Ecto neural progenitor cell (in vitro differentiated cells): ENCODE measurements at places on chromosomes 11 and 22.

- no peak for DNase-seq
Measured at GRCh38 chr11:64185175-64185692, 737 bp upstream of the STIP1 start.

GRCh38 chr22:48901324-48901723 lies 926.3 kb downstream of the BRD1 start:
- no peak for DNase-seq

GRCh38 chr11:112811783-112812182 lies 149.4 kb upstream of the NCAM1 start:
- DNase-seq = no peak

DNA sequence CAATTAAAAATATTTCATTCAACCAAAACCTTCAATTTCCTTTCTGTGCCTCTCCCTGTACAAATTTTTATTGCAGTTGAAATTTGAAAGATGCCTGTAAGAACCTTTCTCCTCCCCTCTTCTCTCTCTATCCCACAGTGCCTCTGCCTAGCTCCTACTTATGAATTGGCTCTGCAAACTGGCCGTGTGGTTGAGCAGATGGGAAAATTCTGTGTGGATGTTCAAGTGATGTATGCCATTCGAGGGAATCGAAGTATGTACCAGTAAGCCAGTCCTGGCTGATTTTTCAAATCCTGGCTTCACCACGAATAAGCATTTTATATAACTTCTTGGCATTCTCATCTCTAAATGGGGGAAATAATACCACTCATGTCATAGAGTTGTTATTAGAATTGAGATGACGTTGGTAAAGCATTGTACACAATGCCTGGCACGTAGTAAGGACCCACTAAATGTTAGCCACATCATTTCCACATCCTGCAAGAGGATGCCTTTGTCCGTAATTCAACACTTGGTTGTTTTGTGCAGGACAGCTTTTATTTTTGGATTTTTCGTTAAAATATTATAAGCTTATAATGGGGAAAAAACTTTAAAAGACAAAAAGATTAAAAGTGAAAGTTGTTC lies 6.0 kb downstream of the DDX25 start:
- DNase-seq = no peak

DNA sequence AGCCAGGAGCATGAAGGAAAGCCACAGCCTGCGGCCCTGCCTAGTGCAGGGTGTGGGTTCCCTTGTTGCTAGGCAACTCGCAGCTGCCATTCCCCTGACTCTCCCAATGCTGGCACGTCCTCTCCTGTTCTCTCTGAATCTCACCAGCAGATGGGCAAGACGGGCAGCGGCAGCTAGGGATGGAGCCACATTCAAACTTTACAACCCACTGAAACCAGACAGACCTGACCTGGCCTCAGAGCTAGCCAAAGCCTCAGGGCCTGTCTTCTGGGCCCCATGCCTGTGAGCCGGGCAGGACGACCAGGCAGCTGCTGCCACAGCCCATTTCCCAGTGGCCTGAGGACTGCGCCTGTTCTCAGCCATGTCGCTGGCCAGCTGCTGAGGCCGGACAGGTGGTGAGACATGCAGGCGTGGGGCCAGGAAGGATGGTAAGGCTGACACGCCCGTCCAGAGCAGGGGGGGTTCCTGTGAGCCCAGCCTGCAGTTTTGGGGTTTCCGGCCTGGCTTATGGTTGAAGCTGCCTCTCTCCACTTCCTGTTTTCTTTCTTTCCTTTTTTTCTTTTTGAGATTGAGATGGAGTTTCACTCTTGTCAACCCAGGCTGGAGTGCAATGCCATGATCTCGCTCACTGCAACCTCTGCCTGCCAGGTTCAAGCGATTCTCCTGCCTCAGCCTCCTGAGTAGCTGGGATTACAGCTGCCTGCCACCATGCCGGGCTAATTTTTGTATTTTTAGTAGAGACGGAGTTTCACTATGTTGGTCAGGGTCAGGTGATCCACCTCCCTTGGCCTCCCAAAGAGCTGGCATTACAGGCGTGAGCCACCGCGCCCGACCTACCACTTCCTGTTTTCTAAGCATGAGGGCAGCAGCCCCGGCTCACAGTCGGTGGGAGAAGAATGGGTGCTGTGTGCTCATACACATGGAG lies 4.1 kb downstream of the SUN2 start:
- DNase-seq = no peak

DNA sequence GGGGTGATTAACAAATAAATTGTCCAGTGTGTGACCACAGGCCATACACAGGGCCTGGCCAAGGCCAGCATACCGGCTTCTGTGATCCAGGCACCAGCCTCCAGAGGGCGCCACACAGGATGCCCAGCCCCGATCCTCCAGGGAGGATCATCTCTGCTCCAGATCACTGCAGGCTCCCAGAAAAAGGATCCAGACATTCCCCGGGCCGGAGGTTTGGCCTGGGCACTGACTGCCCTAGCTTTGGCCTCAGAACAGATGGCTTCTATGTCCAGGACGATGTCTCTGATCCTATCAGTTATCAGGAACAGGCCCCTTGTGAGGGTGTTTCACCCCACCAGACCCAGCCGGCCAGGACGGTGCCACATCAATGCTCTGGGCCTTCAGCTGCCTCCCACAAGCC lies 74.5 kb upstream of the LMO1 start:
- DNase-seq = peak; percentile 85

- no peak for DNase-seq
Measured at GRCh38 chr11:119779195-119780071, 50.4 kb upstream of the NECTIN1 start.

DNA sequence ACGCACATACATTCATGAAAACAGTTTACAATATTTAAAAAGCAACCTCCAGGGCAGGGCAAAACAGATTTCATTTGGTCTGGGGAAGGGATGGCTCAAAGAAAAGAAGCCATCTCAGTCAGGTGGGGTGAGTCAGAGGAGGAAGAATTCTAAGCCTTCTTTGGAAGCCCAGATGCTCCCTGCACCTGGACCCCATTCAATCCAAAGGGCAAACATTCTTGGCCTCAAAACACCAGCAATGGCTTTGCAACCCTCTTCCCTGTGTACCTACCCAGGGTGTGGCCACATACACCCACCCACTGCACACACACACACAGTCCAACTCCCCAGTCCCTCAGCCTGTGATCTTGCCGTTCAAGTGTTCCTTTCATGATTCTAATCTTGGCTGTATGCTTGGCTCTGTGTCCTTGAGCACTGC lies 2.0 kb downstream of the KCNE3 start:
- DNase-seq = no peak

- no peak for DNase-seq
Measured at GRCh38 chr11:6656936-6657335, 1.3 kb upstream of the DCHS1 start.

GRCh38 chr11:626475-627307 lies at the start of gene SCT:
SCT (minus strand) TSS chr11:627181; CDS start chr11:627143, 38 bp downstream.
- peak; percentile 55 for DNase-seq

GRCh38 chr22:27844656-27845591 lies 43.4 kb upstream of the MN1 start:
- DNase-seq = no peak

- DNase-seq = no peak
Measured at GRCh38 chr11:111598559-111598958, 3.7 kb upstream of the SIK2 start.

DNA sequence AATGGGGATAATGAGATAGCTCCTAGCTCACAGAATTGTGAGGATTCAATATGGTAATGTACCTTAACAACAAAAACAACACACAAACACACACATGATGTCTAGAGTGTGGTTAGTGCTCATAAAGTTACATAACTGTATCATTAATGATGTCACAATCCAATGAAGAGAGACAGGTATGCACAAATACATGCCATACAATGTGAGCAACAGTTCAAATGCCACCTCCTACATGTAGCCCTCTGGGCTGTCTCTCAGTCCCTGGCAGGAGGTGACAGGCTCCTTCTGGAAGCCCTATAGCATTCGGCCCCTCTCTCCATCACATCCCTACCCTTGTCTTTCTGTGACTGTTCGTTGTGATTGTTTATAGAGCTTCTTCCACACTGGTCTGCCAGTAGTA lies 8.3 kb upstream of the MICALL1 start:
- DNase-seq = no peak

DNA sequence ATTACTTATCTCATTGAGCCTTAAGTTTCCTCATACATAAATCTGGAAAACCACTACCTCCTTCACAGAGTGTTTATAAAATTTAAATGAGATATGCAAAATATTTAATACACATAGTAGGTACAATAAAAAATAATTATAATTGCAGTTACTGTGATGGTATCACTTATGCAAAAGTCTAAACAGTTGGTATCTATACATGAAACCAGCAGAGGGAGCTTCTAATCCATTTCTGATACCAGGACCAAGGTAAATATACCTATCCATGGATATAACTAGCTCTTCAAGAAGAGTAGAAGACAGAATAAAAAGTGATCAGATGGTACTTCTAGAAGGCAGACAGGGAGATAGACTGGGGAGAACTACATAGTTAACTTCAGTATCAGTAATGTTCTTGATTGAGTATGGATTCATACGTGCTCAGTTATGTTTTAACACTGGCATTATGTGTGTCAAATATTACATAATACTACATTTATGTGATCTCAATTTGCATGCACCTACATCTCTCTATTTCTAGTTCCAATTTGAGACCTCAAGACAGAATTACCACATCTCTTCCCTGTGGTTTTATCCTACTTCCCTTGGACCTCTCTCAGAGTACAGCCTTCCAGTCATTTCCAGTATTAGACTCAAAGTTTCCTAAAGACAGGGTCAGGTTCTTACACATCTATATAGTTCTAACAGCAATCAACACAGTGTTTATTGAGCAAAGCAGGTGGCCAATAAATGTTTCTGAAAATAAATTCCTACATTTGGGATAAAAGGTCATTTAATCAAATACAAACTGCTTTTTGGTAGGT lies 13.7 kb upstream of the TSG101 start:
- no peak for DNase-seq

DNA sequence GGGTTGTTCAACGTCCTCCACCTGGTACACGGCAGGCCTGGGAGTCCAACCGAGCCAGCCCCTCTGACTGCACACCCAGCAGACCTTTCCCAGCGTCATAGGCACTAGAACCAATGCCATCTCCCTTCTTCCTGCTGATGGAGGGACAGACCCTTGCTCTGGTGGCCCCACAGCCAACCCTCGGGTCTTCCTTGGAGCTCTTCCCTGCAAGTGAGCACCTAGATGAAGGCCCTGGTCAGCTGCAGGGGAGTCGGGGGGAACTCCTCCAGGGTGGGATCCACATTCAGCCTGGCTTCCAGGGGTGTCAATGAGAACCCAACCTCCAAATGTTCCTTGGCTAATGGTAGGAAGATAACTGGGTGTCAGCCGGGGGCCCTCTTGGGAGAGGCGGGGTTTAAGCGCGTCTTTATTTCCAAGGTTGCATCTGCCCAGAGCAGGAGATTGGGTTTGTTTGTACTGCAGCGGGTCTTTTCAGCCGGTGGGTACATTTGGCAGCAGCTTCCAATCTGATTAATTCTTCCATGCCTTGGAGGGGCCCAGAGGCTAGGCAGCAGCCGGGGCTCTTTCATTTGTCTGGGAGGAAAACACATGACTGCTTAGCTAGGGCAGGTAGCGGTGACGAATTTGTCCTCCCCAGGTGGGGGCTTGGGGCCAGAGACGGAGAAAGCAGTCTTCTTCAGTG lies 56.0 kb upstream of the SHISAL1 start:
- no peak for DNase-seq

- DNase-seq = no peak
Measured at GRCh38 chr11:64718084-64718779, 4.8 kb downstream of the NRXN2 start.

- DNase-seq = no peak
Measured at GRCh38 chr22:16936625-16937024, 71.4 kb downstream of the GAB4 start.

DNA sequence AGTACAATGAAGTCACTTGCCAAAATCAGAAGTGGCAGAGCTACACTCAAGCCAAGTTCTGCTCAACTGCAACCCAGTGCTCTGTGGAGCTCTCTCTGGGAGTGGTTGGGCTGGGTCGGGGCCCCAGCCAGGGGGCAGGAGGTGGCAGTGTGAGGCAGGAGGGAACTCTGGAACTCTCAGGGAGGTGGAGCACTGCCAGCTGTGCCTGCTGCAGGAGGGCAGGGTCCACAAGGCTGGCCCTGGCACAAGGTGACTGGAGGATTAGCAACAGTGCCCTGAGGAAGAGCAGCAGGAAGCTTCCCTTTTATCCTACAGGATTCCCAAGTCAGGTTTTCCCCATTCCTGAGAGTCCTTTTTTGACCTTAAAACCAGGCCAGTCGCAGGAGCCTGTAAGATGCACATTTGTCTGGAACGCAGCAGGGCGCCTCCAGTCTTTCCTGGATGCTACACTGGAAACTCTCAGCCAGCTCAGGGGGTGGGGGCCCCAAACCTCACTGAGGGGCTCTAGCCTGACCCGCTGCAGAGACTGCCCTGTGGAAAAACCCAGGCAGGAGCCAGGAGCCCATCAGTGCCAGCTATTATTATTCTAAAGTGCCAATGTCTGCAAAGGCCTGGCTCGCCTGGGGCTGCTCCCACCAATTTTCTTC lies 31.8 kb downstream of the DKK3 start:
- peak; percentile 19 for DNase-seq
